ENCODE measurements at places on chromosomes 4 and X.

DNA sequence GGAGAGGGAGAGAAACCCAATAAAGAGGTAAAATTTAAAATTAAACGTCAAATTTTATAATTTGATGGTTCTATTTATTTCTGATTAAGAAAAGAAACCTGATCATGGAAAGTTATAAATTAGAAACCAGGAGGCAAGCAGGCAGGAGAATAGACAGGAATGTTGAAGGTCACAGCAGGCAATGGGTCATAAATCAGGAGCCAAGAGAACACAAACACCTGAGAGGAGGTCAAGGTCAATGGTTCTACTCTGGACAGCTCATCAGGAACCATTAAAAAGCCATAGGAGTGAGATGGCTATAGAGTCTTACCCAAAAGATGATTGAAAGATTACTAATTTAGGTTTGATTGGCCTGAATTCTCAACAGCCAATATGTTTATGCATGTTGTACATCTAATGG lies 126.9 kb upstream of the HCCS start:
- DNase-seq: no peak

GRCh38 chrX:30812326-30812725 lies 76.7 kb downstream of the TAB3 start:
- DNase-seq: peak; percentile 17

- no peak for DNase-seq
Observed at GRCh38 chr4:33924811-33925210, 2319.5 kb downstream of the ARAP2 start.

GRCh38 chrX:72351606-72352334 lies 46.1 kb upstream of the CITED1 start:
- DNase-seq: no peak

DNA sequence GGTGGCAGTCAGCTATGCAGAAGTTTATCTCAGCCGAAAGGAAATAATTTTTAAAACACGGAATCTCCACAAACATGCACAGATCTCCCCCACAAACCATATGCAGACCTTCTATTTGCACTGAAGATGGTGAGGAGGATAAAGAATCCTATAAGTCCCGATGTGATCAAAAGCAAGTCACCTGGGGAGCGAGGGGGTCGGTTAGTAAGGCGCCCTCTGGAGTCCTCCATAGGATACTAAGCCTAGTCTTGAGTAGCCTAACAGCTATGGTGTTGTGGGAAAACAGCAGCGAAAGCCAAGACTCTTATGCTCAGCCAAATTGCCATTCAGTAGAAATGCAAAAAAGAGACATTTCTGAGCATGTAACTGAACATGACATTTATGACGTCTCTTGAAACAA lies 210.9 kb downstream of the FRMPD4 start:
- no peak for DNase-seq

DNA sequence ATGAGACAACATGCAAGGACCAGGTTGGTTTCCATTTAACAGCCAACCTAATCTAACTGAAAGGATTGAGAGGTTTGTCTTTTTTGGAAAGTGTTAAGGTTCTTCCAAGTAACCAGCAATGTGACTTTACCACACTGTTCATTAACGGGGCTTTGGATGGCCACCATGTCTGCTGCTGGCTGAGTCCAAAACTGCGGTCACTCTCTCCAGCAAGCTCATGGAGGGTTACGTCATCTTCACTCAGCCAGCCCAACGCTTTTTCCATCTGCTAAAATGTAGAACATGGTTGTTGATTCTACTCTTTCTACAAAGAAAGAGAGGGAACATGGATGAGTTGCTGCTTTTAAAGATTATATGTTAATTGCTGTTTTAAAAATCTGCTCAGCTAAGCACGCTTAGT lies 11.0 kb downstream of the PKD2 start:
- DNase-seq: no peak

GRCh38 chrX:26889574-26889973 lies 573.6 kb downstream of the PPP4R3C start:
- no peak for DNase-seq

GRCh38 chr4:110483516-110483915 lies 7.6 kb downstream of the ENPEP start:
- no peak for DNase-seq

DNA sequence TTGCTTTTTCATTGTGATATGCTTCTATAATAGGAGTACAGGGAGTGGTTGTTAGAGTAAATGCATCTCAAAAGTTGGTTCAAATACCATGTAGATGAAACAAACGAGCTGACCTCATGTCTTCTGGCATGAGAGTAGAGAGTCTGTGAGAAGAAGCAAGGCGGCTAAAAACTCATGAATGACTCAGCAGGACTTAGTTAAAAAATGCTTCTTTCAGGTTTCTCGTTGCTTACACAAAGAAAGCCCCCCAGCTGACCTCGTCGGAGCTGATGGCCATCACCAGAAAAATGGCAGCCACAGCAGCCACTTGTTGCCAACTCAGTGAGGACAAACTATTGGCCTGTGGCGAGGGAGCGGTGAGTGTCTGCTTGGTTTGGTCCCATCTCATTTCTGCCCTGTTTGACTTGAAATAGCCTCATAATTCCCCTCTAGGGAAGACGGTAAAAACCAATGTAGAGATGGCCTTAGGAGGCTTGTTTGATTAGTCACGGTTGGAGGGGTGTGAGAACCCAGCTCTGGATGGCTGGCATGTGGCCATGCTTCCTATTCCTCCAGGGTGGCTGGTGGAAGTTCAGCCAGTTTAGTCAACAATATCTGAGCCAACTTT lies 14.5 kb downstream of the AFP start:
- DNase-seq: no peak
